HFFc6 (cell line): ENCODE measurements at places on chromosomes 12 and 14.
A peak's percentile ranks its signal among the peaks of the same experiment; 100 is the strongest.

DNA sequence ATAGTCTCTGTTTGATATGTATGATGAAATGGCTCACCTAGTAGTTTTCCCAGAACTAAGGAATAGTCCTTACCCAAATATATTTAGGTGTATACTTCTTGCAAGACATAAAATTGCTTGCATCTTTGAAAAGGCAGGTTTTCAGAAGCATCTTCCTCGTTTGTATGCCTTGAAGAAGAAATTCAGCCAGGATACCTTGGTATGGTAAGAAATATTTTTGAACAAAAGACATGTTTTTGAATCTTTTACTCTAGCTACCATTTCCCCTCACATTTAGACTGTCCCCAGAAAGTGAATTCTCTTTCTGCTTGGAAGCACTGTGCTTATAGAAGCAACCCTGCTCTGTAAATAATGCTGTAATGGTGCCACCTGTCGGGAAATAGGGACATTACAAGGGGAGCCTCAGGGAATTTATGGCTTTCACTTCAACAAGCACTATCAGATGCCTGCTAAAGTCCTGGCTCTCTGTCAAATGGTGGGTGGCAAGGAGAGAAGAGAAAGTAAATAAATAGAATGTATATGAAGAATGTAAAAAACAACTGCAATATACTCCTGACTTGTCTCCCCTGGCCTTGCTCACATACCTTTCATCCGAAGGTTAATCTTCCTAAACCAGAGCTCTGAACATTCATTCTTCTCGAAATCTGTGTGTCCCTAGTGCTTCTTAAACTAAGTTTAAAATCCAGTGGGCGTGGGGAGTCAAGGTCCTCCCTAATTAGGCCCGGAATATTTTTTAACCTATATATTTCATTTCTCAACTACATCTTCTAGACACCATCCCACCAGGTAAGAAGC, 6.1 kb downstream of the CCDC184 start:
- peak; percentile 60 for DNase-seq

GRCh38 chr12:50579757-50580267, 75.0 kb downstream of the DIP2B start:
- DNase-seq = peak; percentile 69

- peak; percentile 4 for DNase-seq
Measured at GRCh38 chr12:58850826-58851225, 69.5 kb downstream of the LRIG3 start.

GRCh38 chr12:24328261-24328660, 378.8 kb upstream of the SOX5 start:
- DNase-seq = no peak

DNA sequence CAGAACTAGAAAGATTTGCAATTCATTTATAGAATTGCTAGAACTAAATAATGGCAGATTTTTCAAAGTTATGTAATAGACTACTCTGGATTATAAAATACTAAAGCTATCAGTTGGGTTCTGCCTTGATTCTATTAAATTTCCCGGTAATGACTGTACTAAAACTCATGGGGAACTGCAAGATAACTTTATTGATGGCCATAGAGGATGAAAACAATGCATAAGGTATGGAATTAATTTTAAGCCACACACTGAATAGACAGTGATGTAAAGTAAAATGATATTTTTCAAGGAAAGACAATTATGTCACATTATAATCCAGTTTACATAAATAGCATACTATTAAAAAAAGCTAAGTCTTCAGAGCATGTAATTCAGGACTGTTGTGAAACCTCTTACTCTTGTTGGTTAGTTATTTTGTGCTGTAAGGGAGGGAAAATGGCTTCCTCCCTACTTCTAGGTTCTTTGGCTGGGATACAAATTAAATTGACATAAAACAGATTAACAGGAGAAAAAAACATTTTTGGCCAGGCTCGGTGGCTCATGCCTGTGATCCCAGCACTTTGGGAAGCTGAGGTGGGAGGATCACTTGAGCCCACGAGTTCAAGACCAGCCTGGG, 134.4 kb upstream of the AMIGO2 start:
- no peak for DNase-seq

- no peak for DNase-seq
Measured at GRCh38 chr12:17062267-17063036, 456.5 kb upstream of the LMO3 start.

GRCh38 chr14:29724991-29725390, 202.7 kb downstream of the PRKD1 start:
- DNase-seq = no peak

GRCh38 chr12:5085896-5086295, 42.2 kb downstream of the KCNA5 start:
- peak; percentile 91 for DNase-seq

GRCh38 chr14:96482986-96483385, 19.2 kb upstream of the PAPOLA start:
- no peak for DNase-seq

- peak; percentile 3 for DNase-seq
Measured at GRCh38 chr14:28813810-28814209, 47.2 kb downstream of the FOXG1 start.

DNA sequence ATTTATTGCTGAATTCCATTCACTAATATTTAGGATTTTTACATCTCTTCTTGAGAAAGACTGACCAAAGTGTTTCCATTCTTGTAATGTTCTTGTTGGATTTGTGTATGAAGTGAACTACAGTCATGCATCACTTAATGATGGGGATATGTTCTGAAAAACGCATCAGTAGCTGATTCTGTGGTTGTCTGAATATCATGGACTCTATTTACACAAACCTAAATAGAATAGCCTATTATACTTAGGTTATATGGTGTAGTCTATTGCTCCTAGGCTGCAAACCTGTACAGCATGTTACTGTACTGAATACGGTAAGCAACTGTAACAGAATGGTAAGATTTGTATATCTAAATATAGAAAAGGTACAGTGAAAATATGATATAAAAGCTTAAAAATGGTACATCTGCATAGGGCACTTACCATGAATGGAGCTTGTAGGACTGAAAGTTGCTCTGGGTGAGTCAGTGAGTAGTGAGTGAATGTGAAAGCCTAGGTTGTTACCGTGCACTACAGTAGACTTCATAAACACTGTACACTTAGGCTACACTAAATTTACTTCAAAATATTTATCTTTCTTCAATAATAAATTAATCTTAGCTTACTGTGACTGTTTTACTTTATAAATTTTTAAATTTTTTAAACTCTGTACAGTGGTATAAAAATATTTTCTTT, 27.6 kb upstream of the P2RX4 start:
- DNase-seq = no peak
